Stimulated activated CD4-positive, alpha-beta T cell treated with anti-CD3 and anti-CD28 coated beads, Interleukin-4, amount 100 ng/mL, for 1 hour (primary cell): ENCODE measurements at places on chromosomes 5 and 9.

DNA sequence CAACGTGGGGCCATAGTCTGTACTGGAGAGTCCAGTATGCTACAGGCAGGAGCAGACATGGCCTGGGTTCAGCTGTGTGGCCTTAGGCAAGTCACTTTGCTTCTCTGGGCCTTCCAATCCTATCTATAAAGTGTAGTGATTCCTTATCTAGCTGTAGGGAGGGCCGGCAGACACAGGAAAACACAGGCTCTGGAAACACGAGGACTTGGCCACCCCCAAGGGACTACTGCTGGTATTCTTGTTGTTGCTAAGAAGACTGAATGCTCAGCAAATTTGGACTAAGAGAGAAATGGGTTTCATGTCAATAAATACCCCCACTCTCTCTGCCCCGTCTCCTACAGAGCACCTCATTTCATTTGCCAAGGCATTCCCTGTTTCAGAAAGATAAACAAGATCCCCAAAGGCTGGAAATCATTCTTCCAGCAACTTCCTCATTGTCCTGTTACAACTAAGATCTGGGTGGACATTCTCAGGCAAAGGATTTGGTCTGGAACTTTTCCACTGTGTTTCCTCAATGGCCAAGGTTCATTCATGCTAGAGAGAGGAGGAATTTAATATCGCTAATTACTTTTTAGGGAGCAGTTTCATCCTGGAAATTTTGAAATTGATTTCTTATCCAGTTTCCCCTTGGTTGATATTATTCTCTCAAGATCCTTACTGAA lies 105.8 kb downstream of the GABBR2 start:
- DNase-seq = no peak

- no peak for DNase-seq
Measured at GRCh38 chr9:123418506-123418905, 62.5 kb downstream of the CRB2 start.

DNA sequence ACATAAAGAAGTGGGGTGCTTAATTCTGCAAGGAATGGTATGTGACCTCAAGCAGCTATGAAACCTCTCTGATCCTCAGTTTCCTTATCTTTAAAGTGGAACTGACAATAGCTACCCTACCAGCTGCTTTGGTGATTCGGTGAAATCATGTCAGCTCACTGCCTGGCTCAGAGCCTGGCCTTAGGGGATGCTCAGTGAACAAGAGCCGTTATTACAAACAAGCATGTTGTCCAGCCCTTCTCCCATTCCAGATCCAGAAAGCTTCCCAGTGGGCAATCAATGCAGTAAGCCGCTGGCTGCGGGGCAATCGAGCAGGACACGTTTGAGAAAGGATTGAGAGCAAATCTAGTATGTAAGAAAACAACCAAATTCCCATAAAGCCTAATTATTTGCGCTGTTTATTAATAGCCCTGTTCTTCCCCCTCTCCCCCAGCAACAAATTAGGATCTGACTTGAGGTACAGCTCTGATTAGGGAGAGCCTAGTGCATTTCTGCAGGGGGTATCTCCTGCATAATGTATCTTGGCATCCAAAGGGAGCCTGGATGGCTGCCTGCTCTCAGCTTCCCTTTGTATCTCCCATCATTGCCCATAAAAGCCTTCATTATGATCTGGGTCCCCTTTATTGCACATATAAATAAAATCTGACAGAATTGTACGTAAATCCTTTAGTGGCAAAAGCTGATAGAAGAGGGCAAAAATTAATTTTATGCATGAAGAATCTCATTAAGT lies 371.4 kb downstream of the TMEM232 start:
- DNase-seq = no peak

- DNase-seq = no peak
Measured at GRCh38 chr9:98010445-98010844, 27.3 kb downstream of the ANP32B start.

GRCh38 chr5:67149951-67150523 lies 46.6 kb downstream of the CD180 start:
- DNase-seq = no peak

- no peak for DNase-seq
Measured at GRCh38 chr9:2559192-2560152, 62.1 kb upstream of the VLDLR start.

DNA sequence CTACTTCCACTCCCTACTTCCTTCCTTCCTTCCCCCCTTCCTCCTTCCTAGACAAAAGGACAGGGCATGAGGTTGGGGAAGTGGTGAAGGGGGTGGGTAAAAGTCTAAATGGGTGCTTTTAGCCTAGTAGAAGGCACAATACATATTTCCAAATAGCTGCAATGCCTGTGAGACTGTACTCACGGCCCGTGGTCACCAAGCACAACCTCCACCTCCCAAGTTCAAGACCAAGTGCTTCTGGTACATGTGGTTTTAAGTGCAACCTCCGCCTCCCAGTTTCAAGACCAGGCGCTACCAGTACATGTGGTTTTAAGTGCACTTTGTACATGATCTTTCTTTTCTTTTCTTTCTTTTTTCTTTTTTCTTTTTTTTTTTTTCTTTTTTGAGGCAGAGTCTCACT lies 14.5 kb upstream of the NTNG2 start:
- no peak for DNase-seq

GRCh38 chr9:123727332-123727731 lies 202.6 kb downstream of the DENND1A start:
- no peak for DNase-seq

DNA sequence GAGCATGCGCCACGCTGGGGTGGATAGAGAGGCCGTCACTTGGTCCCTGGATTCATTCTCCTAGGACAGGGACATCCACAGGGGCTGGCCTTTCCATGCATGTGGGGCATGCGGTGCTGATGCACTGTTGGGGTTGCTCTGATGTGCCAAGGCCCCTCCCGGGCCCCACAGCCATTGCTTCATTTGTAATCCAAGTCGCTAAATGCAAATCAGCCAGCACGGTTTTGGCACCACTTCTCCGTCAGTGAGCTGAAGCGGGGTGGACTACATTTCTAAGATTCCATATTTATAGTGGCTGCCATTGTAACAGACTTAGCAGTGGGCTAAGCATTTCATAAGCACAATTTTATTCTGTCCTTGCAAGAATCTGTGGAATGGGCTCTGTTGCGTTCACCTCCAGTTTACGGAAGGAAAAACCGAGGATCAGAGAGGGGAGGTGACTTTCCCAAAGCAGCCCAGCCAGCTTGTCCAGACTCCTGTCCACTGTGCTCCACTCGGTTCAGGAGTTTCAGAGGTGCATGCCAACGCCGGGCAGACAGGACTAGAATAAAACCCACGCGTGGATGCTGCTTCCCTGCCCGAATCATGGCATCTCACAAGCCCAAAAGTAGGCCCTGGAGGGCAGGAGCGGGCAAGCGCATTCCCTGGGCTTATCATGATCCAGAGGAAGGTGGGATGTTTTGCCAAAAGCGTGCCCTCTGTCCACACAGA lies 102.6 kb upstream of the COL5A1 start:
- no peak for DNase-seq

GRCh38 chr5:164746723-164747122 lies 1241.3 kb downstream of the MAT2B start:
- no peak for DNase-seq

DNA sequence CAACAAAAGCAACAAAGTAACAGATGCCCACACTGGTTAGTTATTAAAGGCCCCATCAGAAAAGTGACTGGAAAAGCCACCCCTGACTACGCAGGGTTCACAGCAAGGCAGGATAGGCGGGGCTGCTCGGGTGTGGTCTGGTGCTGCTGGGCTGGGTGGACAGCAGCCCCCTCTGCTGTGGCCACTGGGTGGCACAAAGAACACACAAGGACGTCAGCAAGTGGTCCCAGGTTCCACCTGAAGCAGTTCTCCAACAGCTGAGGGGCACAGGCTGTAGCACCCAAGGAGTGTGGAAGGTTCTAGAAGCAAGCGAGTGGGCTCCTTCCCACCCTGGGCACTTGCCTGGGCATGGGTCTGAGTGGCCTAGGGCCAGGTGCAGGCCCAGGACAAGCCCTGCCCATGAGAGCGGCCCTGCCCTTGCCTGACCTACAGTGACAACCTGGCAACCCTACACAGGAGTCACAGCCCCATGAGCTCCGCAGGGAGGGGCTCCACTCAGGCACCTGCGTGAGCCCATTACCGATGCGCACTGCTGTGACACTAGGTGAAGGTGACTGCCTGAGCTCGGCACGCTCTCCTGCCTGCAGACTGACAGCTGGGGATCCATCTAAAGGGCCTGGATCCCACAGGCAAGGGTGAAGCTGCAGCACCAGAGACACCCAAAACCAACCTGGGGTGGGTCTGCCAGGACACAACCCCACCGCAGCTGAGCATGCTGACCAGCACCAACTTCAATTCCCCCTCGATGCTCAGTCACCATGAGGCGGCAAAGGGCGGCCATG lies 8.1 kb downstream of the BRD9 start:
- no peak for DNase-seq

DNA sequence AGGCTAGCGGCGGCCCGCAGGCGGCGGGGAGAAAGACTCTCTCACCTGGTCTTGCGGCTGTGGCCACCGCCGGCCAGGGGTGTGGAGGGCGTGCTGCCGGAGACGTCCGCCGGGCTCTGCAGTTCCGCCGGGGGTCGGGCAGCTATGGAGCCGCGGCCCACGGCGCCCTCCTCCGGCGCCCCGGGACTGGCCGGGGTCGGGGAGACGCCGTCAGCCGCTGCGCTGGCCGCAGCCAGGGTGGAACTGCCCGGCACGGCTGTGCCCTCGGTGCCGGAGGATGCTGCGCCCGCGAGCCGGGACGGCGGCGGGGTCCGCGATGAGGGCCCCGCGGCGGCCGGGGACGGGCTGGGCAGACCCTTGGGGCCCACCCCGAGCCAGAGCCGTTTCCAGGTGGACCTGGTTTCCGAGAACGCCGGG lies 253 bp downstream of the SLC12A2 start:
- no peak for DNase-seq

- DNase-seq = no peak
Measured at GRCh38 chr5:107610798-107611197, 59.9 kb downstream of the EFNA5 start.

DNA sequence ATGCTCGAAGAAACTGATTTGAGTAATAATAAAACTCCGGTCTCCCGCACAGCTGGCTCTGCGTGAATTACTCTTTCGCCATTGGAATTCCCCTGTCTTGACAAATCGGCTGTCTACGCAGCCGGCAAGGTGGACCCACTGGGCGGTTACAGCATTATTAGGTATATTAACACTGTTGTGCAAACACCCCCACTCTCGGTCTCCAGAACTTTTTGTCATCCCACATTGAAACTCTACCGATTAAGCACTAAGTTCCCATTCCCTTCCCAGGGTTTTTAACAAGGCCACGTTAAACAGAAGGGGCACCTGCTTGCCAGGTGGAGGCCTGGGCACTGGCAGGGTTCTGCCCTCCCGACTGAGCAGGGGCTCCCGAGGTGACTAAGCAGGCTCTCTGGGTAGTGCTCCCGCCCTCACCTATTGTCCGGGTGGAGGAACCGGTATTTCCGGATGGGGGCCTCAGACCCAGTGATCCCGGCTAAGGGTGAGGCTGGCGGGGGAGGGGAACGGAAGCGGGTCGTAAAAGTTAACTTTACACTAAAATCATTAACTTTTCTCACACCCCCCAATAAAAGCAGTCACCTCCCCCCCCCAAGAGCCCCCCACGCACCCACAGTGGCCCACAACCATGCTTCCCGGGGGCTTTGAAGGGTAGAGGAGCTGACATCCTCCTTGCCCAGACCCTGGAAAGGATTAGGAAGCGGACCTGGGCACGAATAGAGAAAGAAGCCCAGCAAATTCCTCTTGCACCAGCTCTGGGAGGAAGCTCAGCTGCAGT lies 53.5 kb upstream of the TJP2 start:
- DNase-seq = peak; percentile 3

- peak; percentile 29 for DNase-seq
Measured at GRCh38 chr5:154221371-154221896, 30.9 kb downstream of the GALNT10 start.

GRCh38 chr5:25688156-25688555 lies 1043.4 kb upstream of the CDH10 start:
- DNase-seq = no peak

DNA sequence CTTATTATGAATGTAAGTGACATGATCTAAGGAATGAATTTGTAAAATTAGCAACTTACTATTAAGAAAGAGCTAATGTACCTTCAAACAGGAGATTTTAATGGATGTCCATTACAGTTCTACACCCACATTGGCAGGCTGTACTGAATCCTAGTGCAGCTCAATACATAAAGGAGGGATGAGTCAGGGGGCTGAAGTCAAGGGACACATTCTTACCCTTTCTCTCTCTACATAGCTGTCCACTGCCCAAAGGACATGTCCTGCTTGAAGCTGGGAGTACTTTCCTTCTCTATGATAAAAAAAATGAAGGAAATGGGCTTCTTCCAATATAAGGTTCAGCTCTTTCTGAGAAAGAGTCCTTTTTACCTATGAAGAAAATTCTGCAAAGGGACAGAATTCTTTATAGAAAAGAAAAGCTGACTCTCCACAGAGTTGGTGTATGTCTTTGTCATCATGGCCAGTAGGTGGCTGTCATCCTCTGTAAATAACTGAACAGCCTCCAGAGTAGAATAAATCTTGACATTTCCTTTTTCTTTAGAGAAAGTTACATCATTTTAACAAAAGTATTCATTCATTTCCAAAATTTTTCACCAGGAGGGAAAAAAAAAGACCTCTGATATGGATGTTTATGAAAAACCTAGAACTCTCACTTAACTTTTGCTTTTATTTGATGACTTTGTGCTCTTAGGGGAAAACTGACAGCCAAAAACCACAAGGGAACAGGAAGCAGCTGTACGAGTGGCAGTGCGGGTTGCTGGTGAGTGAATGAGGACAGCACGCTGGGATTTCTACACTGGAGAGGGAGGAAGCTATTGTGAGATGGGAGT lies 13.1 kb upstream of the IFNA14 start:
- no peak for DNase-seq

GRCh38 chr9:109110329-109111021 lies 9.3 kb downstream of the TMEM245 start:
- DNase-seq = no peak

DNA sequence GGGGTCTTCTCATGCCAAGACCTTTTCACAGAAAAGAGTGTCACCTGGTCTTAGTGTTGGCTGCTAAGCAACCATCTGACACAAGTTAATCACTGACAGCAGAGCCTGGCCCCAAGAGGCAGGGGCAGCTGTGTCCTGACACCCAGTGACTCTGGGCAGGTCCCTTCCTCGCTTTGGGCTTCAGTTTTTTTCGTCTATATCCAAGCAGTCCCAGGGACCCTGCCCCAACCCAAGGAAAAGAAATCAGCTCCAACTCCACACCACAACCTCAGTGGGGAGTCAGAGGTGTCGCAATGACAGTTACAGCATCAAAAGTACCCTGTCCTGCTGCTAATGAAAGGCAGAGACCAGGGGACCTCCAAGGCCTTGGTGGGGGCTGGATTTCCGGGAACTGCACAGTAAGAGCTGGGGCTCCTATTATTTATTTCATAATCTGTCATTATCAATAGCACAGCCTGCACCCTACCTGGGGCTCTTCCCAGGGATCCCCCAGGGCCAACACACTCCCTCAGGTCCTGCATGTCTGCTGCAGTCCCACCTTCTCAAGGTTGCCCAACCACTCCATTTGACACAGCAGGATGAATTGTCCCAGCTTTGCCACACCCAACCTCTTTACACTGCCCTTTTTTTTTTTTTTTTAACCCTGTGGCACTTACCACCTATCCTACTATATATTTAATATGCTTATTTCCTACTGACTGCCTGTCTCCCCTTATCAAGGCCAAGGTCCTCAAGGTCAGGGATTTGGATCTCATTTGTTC lies 9.4 kb downstream of the ANKS6 start:
- no peak for DNase-seq

- no peak for DNase-seq
Measured at GRCh38 chr9:124510650-124511425, 3.6 kb upstream of the NR5A1 start.
